ENCODE measurements at places on chromosomes 4 and X. TPM values are rescaled to one million over a fixed set of nuclear protein-coding genes. Genes with fewer than 3 reads are reported as not detected.

Gene GAB3
- 6.9 TPM for total RNA-seq

Gene SLC6A14
- total RNA-seq, result not detected

DNA sequence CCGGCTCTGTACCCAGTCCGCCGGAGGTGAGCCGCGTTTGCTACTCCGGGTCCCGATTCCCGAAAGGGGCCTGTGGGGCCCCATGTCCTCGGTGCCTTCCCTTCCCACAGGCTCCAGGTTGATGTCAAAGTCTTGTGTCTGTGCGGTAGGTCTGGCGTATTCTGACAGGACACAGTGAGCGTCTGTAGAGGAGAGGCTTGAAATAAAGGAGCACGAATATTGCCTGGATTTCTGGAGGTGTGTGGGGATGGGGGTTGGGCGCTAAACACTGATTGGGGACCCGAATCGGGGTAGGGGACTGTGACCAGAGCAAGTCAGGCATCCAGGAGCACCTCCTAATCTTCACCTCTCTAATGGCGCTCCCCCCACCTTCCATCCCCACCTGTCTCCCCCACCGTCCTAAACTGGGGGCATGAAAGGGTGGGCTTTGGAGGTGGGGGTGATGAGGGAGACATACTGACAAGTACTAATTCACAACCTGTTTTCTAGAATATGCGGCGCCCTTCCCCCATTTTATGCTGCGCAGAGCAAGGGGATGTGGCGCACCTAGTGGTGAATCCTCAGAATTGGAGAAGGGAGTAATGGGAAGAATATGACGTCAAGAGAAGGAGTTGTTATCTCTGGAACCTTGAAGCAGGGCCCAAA lies 855 bp downstream of the GPRASP2 start:
- no peak overlapping the region for H3K27ac ChIP-seq
- H3K27me3 ChIP-seq, result no peaks in the 10 kb centered on the region
- no peaks in the 10 kb centered on the region for H3K4me1 ChIP-seq

DNA sequence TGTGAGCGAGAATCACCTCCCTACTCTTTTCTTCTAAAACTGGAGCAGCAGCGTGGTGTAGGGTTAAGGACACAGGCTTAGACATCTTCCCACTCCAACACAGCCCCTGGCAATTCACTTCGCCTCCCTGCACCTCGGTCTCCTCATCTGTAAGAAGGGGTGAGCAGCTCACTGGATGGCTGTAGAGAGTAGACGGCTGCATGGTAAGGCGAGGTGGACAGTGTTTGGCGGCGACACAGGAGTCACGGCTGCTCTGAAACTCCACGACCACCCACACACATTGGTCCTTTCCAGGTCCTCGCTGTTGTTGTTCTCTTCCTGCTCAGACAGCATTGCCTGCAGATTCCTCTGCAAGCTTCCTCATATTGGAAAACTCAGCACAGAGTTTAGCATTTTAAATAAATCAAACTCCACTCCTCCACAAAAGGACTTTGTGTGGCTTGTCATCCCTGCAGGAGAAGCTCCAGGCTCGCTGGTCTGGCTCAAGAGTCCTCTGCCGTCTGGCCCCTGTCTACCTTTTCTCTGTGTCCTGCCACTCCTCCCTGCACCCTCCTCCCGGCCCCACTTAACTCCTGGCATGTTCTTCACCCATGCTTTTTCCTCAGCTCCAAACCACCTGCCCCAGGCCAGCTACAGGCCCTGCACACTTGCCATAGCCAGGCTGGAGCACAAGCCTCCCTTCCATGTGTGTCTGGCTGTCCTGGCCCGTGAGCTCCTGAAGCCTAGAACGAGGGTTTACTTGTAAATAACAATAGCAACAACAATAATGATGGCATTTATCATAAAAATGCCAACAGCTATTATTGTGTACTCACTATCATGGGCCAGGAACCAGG lies 41.3 kb upstream of the CRMP1 start:
- H3K4me3 ChIP-seq, result no peak overlapping the region
- no peaks in the 10 kb centered on the region for H3K36me3 ChIP-seq
- no peaks in the 10 kb centered on the region for H3K27me3 ChIP-seq
- no peak overlapping the region for H3K27ac ChIP-seq
- DNase-seq, result no peak

GRCh38 chr4:27101561-27101960 lies 240.9 kb downstream of the STIM2 start:
- DNase-seq, result no peak
- no peak overlapping the region for H3K27ac ChIP-seq
- no peaks in the 10 kb centered on the region for H3K27me3 ChIP-seq
